ENCODE measurements at places on chromosomes 7 and 10. TPM values are rescaled to one million over a fixed set of nuclear protein-coding genes. Genes with fewer than 3 reads are reported as not detected.

The C10orf67 gene
- under 0.01 TPM for total RNA-seq

The RINT1 gene
- total RNA-seq = 14.6 TPM

The TNKS2 gene
- 41.2 TPM for total RNA-seq

The LRCH4 gene
- 6.3 TPM for total RNA-seq
